ENCODE measurements at places on chromosomes 6 and 20.

DNA sequence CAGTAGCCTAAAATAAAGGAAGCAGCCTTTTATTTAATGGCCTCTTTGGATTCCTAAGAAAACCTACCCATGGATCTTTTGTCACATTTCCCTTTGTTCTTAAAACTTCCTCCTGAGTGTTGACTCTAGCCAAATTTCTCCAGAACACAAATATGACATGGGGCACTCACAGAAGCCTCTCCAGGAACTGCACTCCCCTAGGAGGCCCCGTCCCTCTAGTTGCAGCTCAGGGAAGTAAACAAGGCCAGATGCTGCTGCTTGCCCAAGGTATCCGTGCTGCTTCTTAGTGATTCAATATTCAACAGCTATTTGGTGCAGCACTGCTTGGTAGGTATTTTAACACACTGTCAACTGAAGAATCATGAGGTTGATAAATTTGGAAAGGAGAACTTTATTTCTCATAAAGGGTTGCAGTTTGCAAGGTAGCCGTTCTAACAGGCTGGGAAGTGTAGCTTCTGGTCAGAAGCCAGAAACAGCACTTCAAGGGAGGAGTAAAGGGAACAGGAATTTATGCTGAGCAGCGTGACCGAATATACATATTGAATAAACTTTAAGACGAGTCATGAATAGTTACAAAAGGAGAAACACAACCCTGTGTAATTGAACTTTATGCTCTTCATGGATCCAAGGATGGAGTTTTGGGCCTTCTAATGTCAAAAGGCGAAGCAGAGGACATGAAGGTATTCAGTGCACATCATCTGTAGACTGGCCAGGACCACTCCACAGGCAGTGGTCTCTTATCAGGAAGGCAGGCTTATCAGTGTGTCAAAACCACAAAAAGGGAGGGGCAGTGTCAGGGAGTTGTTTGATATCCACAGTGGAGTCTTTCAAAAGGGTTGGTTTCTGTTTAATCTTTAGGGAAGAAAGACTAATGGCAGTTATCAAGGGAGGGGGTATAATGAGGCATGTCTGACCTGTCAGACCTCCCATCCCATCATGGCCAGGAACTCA, 63.3 kb downstream of the CD24 start:
- DNase-seq, result no peak

DNA sequence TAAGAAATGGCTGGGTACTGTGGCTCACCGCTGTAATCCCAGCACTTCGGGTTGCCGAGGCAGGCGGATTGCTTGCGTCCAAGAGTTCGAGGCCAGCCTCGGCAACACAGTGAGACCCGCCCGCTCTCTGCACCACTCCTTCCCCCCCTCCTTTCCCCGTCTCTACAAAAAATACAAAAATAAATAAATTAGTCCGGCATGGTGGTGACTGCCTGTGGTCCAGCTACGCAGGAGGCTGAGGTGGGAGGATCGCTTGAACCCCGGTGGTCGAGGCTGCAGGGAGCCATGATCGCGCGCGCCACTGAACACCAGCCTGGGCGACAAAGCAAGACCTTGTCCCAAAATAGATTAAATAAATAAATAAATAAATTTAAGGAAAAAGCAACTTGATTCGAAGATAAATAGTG, 448 bp upstream of the RNF114 start:
- DNase-seq, result no peak

GRCh38 chr6:153101461-153101860, 29.6 kb downstream of the RGS17 start:
- no peak for DNase-seq

DNA sequence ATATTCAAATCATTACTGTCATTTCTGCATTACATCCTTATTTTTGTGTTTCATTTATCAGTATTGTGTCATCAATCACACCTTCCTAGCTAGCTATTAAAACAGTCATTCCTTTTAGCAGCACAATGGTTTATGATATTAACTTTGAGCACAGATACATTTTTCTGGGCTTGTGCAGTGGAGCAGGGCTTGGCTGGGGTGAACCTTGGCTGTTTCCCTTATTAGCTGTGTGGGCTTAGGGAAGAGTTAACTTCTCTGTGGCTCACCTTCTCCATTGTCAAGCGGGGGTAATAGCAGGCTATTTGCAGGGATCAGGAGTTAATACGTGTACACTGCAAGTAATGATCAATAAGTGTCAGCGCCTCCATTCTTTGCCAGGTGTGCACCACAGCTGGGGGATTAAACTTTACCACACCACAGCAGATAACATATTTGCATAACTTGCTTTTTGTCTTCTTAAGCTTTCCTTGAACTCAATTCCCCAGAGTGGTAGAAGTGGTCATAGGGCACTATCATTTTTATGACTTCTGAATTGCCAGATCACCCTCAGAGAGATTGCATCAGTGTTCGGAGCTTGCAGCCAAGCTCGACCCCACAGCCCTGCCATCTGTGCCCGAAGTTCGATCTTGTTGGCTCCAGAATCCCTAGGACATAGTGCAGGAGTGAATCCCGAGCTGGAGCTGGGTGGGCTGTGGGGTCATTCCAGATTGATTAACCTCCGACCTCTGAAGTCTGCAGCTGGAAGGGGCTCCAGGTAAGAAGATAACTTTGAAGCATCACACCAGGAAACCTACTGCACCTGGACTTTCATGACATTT, 1.5 kb upstream of the PYGB start:
- peak; percentile 62 for DNase-seq

- DNase-seq, result peak; percentile 28
Measured at GRCh38 chr20:58109918-58110635, 118.4 kb downstream of the ANKRD60 start.

DNA sequence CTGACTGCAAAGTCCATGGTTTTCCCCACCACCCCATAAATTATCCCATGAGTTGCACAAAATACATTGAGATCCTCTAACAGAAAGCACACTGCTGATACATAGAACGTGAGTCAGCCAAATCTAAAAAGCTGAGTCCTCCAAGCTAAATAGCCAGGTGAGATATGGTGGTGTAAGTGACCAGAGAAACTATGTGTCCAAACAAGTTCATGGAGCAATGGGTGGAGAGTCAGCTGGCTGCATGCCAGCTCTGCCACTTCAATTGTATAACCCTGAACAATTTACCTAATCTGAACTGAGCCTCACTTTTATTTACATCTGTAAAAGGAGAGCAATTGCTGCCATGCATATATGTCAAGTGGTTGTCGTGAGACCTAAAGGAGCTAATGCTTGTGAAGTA, 9.7 kb downstream of the SNAP25 start:
- no peak for DNase-seq

DNA sequence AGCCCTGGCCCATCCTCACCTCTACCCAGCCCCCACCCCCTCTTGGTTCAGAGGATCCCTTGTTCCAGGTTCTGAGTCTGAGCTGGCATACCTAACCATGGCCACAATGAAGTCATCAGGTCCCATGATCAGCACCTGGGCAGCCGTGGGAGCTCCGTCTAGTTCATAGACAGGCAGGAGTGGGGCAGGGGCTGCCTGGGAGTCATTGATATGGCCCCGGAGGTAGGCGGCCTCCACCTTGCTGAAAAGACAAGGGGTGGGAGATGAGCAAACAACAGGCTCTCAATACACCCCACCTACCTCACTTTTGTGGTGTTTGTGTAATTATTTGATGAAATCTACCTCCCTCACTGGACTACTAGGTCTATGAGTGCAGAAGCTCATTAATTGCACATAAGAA, 20.4 kb downstream of the GGT7 start:
- no peak for DNase-seq

GRCh38 chr20:19888269-19888671, 128.9 kb upstream of the NAA20 start:
- DNase-seq, result no peak

DNA sequence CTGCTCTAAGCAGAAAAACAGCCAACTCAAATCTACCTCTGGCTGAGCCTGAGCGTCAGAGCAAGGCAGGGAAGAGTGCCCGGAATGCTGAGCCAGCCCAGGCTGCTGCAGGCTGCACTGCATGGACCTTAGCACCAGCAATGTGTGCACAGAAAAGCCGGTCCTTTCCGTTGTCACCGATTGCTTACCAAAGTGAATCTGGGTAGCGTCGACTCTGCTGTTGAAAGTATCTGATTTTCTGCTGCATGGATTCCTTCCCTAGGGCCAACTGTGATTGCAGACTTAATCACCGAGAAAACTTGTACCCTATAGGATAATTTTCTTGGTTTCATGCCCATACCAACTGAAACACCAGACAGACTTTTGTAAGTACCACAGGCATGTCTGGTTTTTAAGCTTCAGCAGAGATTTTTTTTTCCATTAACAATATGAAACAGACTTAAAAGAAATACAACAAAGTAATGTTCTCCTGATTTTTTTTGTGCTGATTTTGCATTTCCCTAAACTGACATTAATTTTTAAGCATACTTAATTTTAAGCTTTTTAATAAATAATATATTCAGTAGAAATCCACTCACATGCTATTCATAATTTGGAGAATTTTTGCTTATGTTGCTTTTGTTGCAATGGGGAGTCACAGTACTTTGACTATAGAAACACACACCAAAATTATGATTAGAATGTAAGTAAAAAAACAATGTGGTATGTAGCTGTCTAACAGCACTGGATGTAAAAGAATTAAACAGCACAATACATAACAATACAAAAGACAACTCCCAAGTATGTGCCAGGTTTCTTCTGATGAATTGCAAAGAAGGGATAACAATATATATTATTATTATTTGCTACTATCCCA, 218.0 kb downstream of the THBS2 start:
- no peak for DNase-seq

DNA sequence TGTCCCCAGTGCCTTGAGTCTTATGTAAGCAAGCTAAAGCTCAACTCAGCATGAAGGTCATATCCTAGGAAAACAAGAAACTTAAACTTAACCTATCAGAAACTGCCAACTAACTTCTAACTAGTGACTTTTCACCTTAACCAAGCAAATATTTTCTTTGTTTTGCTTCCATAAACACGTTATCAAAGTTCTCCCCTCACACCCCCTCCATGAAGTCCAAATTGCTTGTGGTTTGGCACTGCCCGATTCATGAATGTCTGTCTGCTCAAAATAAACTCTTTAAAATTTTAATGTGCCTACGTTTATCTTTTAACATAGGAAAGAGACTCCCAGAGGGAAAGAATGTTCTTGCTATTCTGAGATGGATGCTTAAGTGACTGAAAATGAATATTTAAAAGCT, 34.9 kb downstream of the GSTA2 start:
- DNase-seq, result no peak

DNA sequence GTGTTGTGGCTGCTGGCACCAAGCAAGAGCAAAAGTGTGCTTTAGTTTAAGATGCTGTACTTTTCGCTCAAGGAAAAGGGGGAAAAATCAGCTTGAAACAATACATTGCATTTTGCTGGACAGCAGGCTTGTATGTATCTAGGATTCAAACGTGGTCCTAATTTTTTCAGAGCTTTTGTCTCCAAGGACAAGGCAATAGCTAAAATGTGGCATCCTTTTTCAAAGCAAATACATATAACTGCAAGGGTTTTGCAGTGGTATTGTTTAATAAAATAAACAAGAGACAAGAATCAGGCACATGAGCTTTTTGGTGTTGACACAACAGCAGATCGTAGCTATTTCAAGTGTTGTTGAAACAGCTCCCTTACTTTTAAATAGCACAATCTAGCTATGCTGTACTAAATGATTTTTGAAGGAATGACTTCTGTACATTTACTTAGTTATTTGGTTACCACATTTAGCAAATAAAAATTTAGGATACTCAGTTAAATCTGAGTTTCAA, 137.0 kb upstream of the HEY2 start:
- no peak for DNase-seq

DNA sequence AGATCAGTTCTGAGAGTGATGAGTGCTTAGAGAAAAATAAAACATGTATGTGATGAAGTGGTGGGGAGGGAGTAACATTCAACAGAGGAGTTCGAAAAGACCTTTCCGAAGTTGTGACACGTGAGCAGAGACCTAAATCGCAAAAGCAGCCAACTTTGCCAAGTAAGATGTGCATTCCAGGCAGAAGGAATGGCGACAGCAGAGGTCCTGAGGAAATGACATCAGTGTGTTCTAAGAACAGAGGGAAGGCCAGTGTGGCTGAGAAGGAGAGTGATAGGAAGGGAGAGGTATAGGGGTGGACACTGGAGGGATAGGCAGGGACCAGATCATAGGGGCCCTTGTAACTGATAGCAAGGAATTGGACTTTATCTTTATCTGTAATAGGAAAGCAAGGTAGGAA, 51.3 kb downstream of the ADAT2 start:
- no peak for DNase-seq

GRCh38 chr6:31663961-31664789, 622 bp downstream of the GPANK1 start:
- DNase-seq, result peak; percentile 69

DNA sequence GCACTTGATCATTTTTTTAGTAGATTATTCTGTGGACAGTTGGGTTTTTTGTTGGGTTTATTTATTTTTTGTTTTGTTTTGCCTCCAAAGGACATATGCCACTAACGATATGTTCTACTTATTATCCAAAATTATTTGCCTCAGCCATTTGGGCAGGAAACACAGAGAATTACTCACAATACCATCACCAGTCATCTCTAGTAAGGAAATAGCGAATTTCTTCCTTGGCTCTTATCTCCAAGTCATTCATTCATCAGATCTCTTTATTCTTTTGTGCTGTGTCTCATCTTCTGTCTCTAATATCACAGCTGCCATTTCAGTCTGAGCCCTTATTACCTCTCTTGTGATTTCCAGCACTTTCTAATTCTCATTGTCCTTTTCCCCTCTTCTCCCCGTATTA, 130.4 kb upstream of the SMLR1 start:
- no peak for DNase-seq

- DNase-seq, result no peak
Measured at GRCh38 chr20:13995086-13995665, at the start of gene MACROD2. Gene MACROD2 (plus strand): TSS chr20:13995516.

- peak; percentile 93 for DNase-seq
Measured at GRCh38 chr6:14921170-14921569, 324.7 kb upstream of the JARID2 start.

- DNase-seq, result no peak
Measured at GRCh38 chr6:136411025-136411325, 121.3 kb upstream of the BCLAF1 start.

- no peak for DNase-seq
Measured at GRCh38 chr6:35191889-35192288, 21.9 kb upstream of the SCUBE3 start.

GRCh38 chr6:131721161-131721560, 10.3 kb upstream of the CTAGE9 start:
- no peak for DNase-seq

DNA sequence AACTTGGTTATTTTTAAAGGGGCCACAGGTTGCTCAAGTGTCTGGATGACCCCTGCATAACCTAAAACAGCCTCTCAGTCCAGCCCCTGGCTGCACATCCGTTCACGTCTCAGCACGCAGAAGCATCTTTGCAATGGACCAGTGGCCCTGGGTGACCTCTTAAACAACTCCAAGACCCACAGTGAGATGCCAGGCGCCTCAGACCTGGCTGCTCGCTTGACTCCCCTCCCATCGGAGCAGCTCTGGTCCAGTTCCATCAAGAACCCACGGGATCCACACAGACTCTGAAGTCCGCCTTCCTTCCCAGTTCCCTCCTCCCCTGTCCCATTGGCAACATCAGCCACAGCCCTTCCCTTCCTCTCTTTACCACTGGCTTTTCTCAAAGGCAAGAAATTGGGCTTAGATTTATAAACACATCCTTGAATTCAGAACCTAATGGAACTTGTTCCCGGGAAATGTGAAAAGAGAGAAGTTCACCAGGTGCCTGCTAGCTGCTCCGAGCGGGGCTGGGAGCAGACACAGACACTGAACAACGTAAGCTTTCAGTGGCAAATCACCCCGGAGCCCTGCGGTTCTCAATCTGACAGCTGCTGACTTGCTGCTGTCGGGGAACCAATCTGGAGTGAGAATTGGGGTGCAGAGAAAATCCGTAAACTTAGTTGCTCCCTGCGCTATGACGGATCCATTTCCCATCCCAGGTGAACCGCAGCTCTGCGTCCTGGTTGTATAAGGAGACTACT, 39.6 kb upstream of the MPC1 start:
- no peak for DNase-seq

GRCh38 chr6:156556811-156557210, 220.4 kb upstream of the ARID1B start:
- DNase-seq, result no peak

All from NB4 (cell line).